ENCODE measurements at places on chromosomes 1 and 21. TPM values are rescaled to one million over a fixed set of nuclear protein-coding genes. Genes with fewer than 3 reads are reported as not detected.

- DNase-seq: no peak
Measured at GRCh38 chr1:219310181-219310728, 136.6 kb downstream of the LYPLAL1 start.

- no peak for DNase-seq
Measured at GRCh38 chr1:160432371-160432786, 32.0 kb downstream of the VANGL2 start.

- DNase-seq: no peak
Measured at GRCh38 chr1:156508205-156508954, 7.8 kb upstream of the MEF2D start.

RHCE gene
- 0.18 TPM for total RNA-seq

DNA sequence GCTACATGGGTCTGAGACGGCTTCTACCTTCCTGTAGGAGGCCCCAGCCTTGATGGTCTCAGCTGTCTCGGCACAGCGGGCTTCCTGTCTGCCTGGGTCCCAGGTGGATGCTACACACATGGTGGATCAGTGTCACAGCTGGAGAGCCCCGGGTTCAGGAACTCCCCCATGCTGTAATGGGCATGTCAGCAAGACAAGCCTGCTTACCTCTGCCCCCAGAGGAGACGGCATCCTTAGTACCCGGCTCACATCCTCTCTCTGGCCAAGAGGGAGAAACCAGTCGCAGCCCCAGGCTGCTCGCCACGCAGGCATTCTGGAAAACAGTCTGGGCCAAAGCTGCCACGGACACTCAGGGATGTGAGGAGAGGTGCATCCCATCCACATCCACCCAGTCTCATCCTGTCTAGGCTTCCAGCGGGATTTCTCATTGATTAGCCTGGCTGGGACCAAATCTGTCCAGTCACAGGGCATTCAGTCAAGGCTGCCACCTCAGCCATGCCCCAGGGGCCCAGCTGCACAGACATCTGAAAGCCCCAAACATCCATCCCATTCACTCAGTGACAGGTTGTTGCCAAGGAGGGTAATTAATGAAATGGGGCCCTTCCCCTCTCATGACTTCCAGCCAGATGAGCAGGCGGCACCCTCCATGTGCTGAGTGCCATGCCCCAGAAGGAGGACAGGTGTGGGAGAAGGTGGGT, 10.5 kb downstream of the SNAP47 start:
- no peak for DNase-seq

THRAP3 gene
- total RNA-seq: 71.7 TPM
